Mucosa of descending colon (tissue), 3 donors: ENCODE measurements at places on chromosomes 2 and 18. TPM values are rescaled to one million over a fixed set of nuclear protein-coding genes. Genes with fewer than 3 reads are reported as not detected.

DNA sequence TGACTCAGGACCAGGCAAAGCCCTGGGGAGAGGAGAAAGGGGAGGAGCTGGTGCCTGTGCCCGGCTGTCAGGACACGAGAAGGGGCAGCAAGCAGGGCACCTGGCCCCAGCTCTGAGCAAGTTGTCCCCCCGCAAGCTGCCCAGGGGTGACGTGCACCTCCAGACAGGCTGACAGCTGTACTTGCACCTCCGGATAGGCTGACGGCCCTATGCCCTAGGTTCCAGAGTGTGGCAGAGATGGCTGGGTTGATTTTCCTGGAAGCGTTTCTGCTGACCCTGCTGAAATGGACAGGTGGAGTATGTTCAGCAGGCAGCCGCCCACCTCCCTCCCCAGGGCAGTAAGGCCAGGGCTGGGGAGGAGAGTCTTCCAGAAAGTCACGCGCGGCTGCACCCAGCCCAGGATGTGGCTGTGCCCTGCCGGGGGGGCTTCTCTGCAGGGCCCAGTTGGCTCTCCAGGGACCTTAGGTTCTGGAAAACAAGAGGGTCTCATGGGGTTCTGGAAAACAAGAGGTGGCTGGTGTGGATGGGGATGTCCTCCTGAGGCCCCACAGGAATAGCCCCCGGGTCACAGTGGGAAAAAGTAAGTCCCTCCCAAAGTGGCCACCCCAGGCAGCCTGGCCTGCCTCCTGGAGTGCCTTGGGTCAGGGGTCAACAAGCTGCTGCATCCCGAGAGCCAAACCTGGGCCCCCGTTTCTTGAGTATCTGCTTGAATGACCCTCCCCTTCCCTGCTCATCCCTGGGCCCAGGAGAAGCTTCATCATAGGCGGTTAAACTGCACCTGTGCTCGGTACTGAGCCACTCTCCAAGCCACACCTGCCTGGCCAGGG, 71.4 kb upstream of the OTOS start:
- DNase-seq: no peak

TEKT4 gene
- not detected for total RNA-seq

CHRND gene
- not detected for total RNA-seq

DNA sequence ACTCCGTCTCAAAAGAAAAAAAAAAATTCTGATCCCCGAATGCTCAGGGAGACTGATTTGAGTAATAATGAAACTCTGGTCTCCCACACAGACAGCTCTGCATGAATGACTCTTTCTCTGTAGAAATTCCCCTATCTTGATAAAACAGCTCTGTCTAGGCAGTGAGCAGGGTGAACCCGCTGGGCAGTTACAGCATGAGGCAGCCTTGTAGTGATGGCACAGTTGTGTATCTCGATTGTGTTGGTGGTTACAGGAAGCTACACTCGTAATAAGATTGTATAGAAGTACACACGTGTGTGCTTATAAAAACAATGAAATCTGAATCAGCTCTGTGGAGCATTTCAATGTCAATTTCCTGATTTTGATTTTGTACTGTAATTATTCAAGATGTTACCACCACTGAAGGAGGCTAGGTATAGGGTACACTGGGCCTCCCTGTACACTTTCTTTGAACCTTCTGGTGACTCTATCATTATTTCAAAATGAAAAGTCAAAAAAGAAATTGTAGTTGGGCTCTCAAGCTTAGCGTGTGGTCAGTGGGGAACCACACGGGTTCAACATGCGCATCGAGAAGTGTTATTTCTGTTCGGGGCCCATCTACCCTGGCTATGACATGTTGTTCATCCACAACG, 34.9 kb upstream of the ATP8B1 start:
- DNase-seq: no peak

FIGLA gene
- not detected for total RNA-seq

DNA sequence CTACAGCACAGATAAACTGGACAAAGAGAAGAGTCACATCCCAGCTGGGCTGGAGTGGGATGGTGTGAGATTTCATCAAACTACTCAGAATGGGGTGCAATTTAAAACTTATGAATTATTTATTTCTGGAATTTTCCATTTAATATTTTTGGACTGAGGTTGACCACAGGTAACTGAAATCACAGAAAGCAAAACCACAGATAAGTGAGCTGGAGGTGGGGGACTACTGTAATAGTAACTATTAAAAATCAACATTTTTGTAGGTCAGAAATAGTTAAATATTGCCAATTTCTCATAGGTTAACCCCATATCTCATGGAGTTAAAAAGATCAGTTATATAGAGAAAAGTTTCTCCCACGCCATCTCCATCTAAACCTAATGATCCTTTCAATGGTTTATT, 88.1 kb downstream of the SPOPL start:
- no peak for DNase-seq

MSTN gene
- 0.35 TPM for total RNA-seq

GRP gene
- 1.4 TPM for total RNA-seq

GRCh38 chr2:158211502-158211901, 109.8 kb downstream of the UPP2 start:
- no peak for DNase-seq

GPR45 gene
- not detected for total RNA-seq

- DNase-seq: no peak
Observed at GRCh38 chr2:25572638-25573037, 100.7 kb downstream of the DTNB start.

CCBE1 gene
- 1.6 TPM for total RNA-seq
